Body of pancreas (tissue), 4 donors: ENCODE measurements at places on chromosomes 12 and 14. TPM values are rescaled to one million over a fixed set of nuclear protein-coding genes. Genes with fewer than 3 reads are reported as not detected.

Gene DNAI7
- not detected for total RNA-seq

Gene MED6
- 22.4 TPM for total RNA-seq

Gene SLC24A4
- total RNA-seq: 0.26 TPM

Gene GRIP1
- total RNA-seq: 7.5 TPM

Gene ACRBP
- total RNA-seq: 0.78 TPM

GRCh38 chr12:122204167-122205052 lies 901 bp downstream of the B3GNT4 start:
- H3K27me3 ChIP-seq: no peaks in the 10 kb centered on the region
- no peak for DNase-seq
- H3K4me3 ChIP-seq: no peak overlapping the region
- peaks cover 2% of the 10 kb centered on the region for H3K36me3 ChIP-seq
- H3K4me1 ChIP-seq: peaks cover 21% of the 10 kb centered on the region
- H3K27ac ChIP-seq: no peak overlapping the region

- no peak overlapping the region for H3K27ac ChIP-seq
- no peak for DNase-seq
- H3K4me1 ChIP-seq: peaks cover 21% of the 10 kb centered on the region
- H3K4me3 ChIP-seq: no peak overlapping the region
- no peaks in the 10 kb centered on the region for H3K27me3 ChIP-seq
These were observed 2.6 kb upstream of the C12orf76 start for GRCh38 chr12:110050927-110051326.

GRCh38 chr12:53664936-53665335 lies 10.9 kb downstream of the ATP5MC2 start:
- no peak overlapping the region for H3K27ac ChIP-seq
- peaks cover 14% of the 10 kb centered on the region for H3K4me1 ChIP-seq
- H3K4me3 ChIP-seq: no peak overlapping the region
- DNase-seq: no peak
- H3K27me3 ChIP-seq: no peaks in the 10 kb centered on the region

GRCh38 chr14:106877517-106877916 lies 1351.1 kb downstream of the TMEM121 start:
- H3K27me3 ChIP-seq: no peaks in the 10 kb centered on the region
- no peak overlapping the region for H3K4me3 ChIP-seq
- H3K36me3 ChIP-seq: no peaks in the 10 kb centered on the region

DNA sequence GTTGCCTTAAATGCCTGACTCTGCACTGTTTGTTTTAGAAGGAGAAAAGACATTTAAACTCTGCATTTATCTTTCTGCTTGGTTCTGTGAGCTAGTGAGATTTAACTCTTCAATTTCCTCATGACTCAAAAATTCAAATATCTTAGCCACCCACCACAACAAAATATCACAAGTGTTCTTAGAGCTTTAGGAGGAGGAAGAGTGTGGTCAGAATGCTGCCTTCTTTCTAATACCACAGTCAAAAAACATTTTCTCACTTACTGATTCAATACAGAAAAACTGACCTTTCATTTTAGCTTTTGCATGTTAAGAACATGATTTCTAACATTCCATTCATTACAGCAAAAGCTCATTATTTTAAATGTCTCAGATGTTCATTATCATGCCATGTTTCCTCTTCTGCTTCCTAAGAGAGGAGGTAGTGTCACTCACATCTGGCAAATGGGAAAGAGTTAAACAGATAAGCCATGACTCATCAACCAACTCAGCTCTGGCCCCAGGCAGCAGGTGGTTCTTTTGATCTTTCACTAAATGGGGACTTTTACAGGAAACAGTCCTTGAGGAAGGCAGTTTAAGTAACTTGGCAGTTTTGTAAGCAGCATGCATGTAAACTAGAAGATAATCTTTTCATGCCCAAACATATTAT lies 56.4 kb upstream of the RNU6-8 start:
- no peaks in the 10 kb centered on the region for H3K27me3 ChIP-seq
- H3K4me3 ChIP-seq: no peak overlapping the region
- no peaks in the 10 kb centered on the region for H3K4me1 ChIP-seq
- no peaks in the 10 kb centered on the region for H3K36me3 ChIP-seq
- H3K27ac ChIP-seq: no peak overlapping the region
- no peak for DNase-seq

- no peaks in the 10 kb centered on the region for H3K27me3 ChIP-seq
- peak; percentile 18 for DNase-seq
- no peaks in the 10 kb centered on the region for H3K4me1 ChIP-seq
- no peaks in the 10 kb centered on the region for H3K36me3 ChIP-seq
These were observed 57.9 kb downstream of the PDE3A start for GRCh38 chr12:20426191-20426590.

DNA sequence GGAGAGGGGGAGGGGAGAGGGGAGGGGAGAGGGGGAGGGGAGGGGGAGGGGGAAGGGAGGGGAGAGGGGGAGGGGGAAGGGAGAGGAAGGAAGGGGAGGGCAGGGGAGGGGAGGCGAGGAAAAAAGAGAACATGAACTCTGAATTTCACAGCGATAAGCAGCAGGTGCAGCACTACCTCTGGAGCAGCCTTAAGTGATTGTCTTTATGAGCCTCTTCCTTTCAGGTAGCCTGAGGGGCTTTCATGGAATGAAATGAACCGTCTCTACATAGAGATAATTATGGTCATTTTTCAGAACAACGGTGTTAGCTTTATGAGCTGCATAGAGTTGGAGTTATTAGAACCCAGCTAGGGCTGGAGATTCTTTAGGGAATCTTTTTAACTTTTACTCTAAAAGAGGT lies 18.1 kb upstream of the PTCSC3 start:
- H3K27me3 ChIP-seq: no peaks in the 10 kb centered on the region
- H3K4me1 ChIP-seq: no peaks in the 10 kb centered on the region
- DNase-seq: no peak
- no peak overlapping the region for H3K27ac ChIP-seq

DNA sequence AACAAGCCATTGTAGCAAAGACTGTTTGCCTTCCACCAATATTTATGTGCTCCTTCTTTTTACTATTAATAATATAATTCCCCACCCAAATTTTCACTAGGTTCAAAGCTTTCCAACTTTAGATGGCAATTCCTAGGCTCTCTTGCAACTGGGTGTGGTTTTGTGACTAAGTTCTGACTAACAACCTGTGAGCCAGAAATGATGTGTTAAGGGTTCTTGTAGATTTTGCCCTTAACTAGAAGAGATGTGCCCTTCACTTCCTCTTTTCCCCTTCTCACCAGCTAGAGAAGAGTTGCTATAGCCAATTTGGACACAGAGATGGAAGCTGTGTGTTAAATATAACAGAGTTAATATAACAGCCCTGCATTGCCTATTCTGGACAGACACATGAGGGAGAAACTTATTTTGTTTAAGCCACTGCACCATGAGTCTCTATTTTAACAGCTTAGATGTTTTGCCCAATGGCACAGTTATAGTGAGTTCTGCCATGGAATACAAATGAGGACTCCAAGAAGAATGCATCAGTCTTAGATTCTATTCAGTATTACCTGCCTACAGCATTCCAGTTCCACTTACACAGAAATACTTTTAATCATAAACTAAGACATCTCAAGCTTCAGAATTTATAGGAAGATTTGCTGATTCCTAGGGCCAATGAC lies 216.2 kb downstream of the DUSP6 start:
- no peak overlapping the region for H3K27ac ChIP-seq
- DNase-seq: no peak

GRCh38 chr12:56804169-56804568 lies 41.0 kb downstream of the HSD17B6 start:
- peaks cover 8% of the 10 kb centered on the region for H3K4me1 ChIP-seq
- H3K4me3 ChIP-seq: no peak overlapping the region
- H3K27ac ChIP-seq: no peak overlapping the region
- DNase-seq: no peak
- H3K36me3 ChIP-seq: no peaks in the 10 kb centered on the region

- peaks cover 15% of the 10 kb centered on the region for H3K4me1 ChIP-seq
These were observed 82.9 kb downstream of the TSPAN9 start for GRCh38 chr12:3160081-3160480.

DNA sequence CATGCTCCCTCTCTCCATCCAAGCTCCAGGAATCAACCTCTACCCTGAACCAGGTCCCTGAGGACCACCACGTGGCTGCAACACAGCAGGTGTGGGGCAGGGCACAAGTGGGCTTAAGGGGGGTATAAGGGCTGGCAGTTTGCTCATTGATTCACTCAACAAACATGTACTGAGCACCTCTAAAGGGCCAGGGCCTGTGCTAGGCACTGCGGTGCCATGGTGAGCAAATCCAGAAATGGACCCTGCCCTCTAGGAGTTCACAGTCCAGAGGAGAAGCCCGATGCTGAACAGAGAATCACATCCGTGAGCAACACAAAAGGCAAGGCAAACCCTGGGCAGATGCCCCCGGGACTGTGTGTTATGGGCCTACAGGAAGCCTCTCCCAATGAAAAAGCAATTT lies 6.5 kb upstream of the AQP2 start:
- DNase-seq: no peak
- no peak overlapping the region for H3K27ac ChIP-seq
- H3K4me3 ChIP-seq: no peak overlapping the region
- H3K4me1 ChIP-seq: peaks cover 18% of the 10 kb centered on the region
- no peaks in the 10 kb centered on the region for H3K36me3 ChIP-seq

GRCh38 chr14:33668066-33668465 lies 282.8 kb downstream of the EGLN3 start:
- no peak overlapping the region for H3K27ac ChIP-seq
- no peaks in the 10 kb centered on the region for H3K36me3 ChIP-seq
- no peak for DNase-seq

DNA sequence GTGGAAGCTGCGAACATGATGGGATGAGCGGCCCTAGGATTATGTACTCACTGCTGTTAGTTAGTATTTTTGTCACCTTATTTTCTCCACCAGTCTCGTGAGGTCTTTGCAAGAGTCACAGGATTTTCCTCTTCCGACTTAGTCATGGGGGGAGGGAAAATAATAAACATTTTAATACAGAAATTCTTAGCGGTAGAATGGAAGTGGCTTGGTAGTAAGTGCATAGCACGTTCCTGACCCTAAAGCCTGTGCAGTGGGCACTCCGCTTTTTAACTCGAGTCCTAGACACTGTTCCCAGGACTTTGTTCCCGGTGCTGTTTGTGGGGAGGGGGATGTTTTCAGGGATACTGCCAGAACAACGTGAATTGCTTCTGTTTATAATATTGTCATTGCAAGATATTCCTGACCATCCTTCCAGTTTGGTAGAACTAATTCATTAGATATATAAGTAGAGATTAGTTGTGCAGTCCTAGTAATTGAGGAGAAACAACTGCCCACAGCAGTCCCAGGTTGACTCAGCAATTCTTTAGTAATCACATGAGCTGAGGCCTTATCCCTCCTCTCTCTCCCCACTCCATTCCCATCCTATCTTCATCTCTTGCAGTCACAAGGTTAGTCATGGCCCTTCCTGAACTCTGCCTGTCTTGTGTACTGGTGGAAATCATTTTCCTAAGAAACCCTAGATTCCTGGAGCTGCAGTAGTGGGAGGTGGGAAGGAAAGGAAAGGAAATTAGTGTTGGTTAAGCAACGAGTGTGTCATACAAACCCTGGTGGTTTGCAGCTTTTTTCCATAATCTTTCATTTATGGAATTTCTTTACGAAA lies 799 bp downstream of the SLC38A6 start:
- H3K36me3 ChIP-seq: peaks cover 2% of the 10 kb centered on the region
- peak overlapping the region; percentile 90 for H3K4me3 ChIP-seq
- H3K27me3 ChIP-seq: no peaks in the 10 kb centered on the region
- DNase-seq: no peak
- H3K4me1 ChIP-seq: peaks cover 15% of the 10 kb centered on the region
- peak overlapping the region; percentile 82 for H3K27ac ChIP-seq

DNA sequence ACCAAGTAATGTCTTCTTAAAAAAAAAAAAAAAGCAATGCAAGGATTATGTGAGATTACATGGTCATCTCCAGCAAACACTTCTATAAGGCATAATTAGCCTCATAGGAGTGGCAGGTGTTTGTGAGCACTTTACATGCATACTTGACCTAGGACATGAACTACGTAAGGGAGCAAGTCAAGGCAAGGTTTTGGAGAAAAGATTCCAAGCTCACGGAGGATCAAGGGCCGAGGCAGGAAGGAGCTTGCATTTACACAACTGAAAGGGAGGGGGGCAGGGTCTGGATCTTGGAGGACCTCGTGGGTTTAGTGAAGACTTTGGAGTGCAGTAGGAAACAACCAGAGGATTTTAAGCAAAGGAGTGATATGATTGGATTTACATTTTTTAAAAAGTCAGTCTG lies 112.5 kb downstream of the CCER1 start:
- H3K36me3 ChIP-seq: no peaks in the 10 kb centered on the region
- no peak for DNase-seq
- H3K27me3 ChIP-seq: no peaks in the 10 kb centered on the region
- no peak overlapping the region for H3K27ac ChIP-seq

DNA sequence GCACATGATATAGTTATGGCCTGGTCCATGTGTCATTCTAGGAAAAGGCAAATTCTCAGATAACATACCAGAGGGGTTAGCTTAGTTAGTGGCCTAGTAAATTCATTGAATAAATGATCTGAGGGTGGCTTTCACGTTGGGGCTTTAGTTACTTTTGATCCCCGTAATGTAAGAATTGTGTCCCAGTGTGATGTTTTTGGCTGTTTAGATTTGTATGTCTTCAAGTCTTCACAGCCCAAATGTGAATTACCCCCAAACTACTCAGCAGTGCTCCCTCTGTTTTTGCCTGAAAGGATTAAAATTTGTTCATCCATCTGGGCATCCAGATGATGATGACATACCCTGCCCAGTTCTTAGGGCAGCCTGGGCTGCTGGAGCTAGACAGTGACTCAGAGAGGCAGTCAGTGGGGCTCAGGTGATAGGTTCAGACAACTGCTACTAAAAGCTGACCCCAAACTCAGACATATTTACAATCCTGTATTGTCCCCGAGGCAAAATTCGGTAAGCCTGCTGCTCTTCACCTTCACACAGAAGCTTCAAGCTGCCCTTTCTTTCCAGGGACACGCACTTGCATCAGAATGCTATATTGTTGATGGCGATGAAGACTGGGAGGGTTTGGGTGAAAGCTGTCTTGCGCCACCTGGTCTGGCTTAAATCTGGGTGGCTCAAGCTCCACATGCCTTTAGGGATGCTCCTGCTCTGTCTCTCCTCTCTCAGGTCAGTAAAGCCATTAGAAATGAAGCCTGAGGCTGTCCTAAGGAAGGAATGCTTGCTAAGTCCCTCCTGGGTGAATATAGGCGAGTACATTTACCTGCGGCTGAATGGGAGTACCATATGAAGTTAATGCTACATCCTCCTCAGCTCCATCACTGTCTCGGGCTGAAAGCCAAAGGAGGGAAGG lies 10.3 kb downstream of the GPRC5D start:
- no peaks in the 10 kb centered on the region for H3K27me3 ChIP-seq
- no peak overlapping the region for H3K4me3 ChIP-seq
- no peaks in the 10 kb centered on the region for H3K4me1 ChIP-seq
- no peak overlapping the region for H3K27ac ChIP-seq
- H3K36me3 ChIP-seq: no peaks in the 10 kb centered on the region
- DNase-seq: no peak
